GM13977 (cell line): ENCODE measurements at places on chromosomes 2 and 18.

DNA sequence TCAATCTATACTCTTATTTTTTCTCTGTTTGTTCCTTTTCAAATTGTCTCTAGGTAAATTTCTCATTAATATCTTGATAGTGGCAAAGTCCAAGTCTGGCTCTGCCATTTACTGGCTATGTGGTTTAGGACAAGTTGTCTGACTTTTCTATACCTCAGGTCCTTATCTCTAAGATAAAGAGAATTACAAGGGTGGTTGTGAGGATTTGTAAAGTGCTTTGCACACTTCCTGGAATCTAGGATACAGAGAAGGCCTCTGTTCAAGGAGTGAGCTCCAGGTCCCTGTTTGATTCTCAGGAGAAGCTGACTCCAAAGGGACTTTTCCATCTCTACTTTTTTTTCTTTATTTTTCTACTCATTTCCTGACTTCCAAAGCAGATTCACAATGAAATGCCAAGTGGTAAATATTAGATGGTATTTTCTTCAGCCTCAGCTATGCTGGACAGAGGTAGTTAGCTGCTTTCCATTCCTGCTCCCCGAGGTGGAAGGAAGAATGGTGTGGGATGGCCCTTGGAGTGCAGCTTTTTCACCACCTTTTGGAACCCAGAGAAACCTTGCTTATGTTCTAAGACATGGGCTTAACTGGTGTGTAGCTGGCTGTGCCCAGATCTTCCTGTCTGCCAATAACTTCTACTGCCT lies 90.5 kb downstream of the GALNT1 start:
- no peak for DNase-seq

DNA sequence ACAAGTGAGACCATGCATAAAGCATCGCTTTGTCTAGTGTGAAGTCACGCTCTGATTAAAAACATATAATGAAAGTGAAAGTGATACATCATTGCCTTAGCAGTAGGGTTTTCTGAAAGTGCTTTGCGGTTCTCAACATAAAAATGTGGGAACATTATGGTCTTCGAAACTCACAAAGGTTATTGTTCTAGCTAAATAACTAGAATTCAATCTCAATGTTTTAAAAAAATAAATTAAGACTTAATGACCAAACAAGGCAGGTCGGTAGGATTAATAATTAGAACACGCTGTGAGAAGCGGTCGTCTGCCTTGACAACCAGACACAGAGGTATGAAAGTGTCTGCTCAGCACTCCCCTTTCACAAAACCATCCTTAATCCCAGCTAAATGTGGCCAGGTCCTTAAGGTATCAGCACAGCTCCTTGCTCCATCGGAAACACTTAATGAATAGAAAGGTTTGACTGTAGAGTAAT lies 42.2 kb downstream of the KLHL14 start:
- peak; percentile 15 for DNase-seq

GRCh38 chr2:229922449-229923386 lies at the start of gene FBXO36:
Gene FBXO36 (plus strand): TSS chr2:229922503. CDS start chr2:229922514, 11 bp downstream.
- DNase-seq = peak; percentile 88

DNA sequence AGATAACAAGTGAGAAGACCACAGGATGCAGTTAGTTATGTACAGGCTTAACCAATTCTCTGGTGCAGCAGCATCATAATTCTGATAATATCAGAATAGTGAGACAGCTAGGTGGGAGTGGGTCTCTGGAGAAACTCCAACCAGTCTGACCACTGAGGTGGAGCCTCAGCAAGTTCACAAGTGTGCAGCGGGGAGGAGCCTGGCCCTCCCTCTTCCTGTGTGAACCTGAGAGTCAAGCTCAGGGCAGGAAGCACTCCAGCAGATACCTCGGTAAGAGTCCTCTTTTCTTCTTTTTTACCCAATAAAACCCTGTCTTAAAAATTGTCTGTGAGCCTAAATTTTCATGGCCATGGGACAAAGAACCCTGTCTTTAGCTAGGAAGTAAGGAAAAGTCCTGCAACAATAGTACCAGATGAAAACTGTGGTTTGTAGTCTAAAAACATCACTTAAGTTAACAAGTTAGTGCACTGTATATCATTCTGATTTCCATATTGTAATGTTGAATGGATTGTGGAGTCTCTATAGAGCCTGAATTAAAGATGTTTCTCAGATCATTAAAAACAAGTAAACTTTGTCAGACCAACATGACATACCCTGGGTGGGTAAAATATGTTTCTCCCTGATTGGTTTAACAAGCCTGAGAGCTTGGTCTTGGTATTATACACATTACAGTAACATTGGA lies 370.8 kb downstream of the TMEM182 start:
- DNase-seq = no peak

GRCh38 chr2:201994973-201995638 lies 38.5 kb upstream of the FZD7 start:
- no peak for DNase-seq

DNA sequence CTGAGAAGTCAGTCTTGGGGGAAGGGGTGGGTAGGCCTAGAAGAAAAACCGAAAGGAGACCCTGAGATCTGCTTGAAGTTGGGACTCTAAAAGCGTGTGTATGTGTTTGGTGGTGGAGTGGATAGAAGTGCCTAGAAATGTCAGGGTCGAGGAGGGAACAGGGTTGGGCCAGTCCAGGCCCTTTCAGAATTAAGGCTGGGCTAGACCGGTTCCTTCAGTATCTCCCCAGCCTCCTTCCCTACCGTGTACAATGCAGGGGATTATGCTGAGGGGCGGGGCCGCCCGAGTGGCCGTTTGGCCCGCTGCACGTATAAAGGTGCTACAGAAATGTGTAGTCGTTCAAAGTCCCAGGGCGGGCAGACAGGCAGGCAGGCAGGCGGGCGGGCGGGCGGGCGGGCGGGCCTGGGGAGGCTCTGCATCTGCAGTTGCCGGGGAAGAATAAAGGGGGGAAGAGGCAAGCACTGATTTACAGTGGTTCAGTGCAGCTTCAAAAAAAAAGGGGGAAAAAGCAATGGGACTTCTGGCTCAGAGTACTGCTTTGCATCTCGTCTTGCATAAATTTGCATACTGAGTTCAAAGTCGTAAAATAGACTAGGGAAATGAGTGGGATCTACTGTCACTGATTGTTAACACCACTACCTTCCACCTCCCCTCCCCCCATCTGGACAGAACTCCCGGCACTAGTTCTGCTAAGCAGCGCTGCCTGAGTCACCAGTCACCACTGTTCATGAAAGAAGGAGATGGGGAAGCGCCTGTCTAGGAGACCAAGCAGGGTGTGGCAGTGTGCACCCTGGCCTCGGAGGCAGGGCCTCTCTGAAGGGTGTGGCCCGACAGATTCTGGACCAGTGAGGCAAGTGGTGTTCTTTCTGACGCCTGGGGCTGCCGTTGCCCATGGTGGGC lies 3.6 kb downstream of the IGFBP2 start:
- DNase-seq = no peak

GRCh38 chr2:38105922-38106321 lies 30.0 kb upstream of the CYP1B1 start:
- DNase-seq = no peak

DNA sequence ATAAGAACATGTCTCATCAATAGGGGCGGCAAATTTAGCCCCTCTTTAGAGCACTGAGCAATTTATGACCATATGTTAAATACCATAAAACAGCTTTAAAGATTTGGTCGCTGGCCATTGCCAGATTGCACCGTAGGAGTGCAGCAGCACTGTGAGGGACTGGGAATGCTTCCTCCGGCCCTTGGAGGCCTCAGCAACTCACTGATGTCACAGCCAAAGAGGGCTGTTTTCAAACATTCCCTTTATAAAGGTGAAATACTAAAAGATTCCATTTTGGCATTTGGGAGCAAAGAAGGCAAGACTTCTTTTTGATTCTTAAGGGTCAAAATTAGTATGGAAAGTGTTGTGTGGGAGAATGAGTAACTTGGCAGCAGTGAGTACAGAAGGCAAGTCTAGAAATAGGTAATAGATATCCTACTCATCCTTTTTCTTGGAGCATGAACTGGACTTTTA lies 63.7 kb downstream of the BABAM2 start:
- no peak for DNase-seq

DNA sequence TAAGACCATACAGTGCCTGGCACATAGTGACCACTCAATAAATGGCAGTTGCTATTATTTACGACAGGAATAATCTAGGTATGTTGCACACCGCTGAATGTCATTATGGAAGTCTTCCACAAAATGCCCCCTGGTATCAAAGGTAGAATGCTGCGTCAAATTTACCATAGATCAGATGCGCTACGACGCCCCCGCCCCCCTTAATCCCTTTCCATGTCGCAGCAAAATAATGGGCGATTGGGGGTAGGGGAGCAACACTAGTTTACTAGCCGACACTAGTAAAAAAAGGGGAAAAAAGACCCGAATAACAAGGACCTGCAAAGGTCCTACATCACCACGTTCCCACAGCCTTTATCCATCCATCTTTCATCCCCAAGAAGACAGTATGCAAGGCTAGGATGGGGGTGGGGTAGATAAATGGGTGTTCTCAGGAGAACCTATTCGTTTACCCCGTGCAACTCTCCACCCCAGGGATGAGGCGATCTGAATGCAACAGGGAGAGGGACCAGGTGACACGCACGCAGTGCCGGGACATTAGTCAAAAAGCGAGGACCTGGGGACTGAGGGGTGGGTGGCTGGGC lies 455 bp downstream of the PREPL start:
- DNase-seq = no peak

- DNase-seq = peak; percentile 39
Measured at GRCh38 chr18:36328385-36328858, 30.9 kb downstream of the FHOD3 start.

DNA sequence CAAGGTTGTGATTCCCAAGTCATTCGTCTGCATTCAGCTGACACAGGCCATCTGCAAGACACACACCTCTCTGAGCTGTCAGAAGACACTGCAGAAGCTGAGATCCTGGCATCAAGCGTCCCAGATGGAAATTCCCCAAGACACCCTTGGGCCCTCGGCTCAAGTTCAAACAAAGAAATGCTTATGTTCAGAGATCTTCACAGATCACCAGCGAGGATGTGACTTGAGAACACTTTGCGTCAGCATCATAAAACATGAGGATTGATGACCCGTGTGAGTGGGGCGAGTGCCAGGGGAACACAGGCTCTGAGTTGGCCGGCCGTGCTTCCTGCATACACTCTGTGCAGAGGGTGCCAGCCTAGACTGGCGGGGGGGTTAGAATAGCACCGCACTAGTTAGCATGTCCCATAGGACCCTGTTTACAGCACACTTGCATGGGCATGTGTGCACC lies 36.8 kb downstream of the KCNIP3 start:
- no peak for DNase-seq

DNA sequence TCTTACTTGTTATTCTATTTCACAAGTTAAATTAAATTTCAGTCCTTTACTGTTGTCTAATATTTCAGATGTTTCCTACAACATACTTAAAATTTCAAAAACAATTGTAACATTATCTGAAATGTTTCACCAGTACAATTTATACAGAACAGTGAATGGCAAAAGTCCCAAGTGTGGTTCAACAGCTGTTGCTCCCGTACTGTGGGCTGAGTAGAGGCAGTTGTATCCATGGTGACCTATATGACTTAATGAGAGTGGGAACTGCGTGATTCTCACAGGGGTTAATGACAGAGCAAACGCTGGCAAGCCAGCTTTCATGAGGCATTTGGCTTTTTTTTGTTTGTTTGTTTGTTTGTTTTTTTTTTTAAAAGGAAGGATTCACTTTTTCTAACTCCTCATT lies 5.3 kb upstream of the PLCL1 start:
- DNase-seq = no peak

DNA sequence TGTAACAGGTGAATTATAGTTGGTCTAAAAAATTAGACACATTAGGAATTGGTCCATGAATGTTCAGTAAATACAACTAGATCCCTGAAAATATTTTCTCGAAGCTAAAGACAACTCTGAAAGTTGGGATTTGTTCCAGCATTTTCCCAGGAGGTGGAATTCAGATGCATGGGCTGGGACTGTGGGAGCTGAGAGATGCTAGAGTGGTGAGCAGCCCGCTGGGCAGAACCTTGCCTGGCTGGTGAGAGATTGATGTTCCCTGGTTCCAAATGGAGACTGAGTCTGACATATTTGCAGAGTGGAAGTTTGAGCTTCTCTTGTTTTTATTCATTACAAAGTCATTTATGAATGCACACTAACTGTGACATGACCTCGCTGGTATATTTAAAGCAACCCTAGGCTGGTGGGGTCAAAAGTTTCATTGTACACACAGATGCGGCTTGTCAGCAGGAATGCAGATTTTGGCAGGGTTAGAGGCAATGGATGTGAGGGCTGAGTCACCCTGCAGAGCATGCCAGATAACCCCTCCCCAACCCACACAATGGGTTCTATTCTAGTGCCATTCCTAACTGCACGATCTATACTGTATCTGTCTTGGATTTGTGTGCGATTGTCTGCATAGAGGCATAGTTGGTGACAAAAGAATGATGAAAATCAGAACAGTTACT lies 23.5 kb upstream of the TMEM178A start:
- no peak for DNase-seq

DNA sequence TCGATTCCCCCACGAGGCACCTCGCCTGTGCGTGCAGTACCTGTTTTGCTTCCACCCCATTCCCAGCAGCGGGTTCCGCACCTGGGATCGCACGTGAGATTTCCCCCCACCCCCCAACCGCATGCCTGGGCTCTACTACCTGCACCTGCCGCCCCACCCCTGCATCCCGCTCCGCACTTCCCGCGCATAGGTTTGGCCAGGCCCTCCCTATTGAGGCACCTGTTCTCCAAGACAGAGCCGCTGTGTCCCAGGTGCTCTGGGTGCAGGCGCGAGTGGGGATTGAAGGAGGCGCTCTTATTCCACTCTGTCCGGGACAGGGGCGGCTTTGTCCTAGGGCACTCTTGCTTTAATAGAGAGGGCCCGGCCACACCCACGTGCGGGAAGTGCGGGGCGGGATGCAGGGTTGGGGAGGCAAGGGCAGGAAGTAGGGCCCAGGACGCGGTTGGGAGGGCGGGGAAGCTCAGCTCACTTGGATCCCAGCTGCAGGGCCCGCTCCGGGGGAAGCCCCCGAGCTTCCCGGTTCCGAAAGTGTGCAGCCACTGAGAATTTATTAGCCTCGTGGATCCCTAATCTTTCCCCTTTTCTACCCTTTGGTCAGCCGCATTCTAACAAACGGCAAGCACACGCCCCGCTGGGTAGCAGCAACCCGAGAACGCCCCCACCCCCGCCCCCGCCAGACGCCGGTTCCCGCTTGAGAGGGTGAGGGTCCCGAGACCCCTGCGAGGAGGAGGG lies 670 bp upstream of the MOCOS start:
- peak; percentile 38 for DNase-seq

DNA sequence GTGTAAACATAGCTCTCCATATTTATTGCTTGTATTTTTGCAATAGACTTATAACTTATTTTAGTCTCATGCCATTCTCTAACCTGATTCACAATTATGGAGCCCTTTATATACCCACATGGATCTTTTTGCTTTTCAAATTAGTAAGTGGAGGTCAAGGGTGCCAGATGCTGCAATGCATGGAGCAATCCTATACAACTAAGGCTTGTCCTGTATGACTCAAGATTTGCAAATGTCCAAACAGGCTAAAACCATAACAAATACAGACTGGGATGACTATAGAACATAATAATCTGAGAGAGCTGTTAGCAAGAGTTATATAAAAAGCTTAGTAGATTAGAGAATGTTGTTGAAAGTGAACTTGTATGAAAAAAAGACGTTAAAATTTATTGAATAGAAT lies 690.4 kb upstream of the NRXN1 start:
- DNase-seq = no peak
